Activated CD8-positive, alpha-beta memory T cell treated with anti-CD3 and anti-CD28 coated beads for 1 hour (primary cell): ENCODE measurements at places on chromosomes 6 and 20.

GRCh38 chr6:152969688-152970418, 13.0 kb downstream of the FBXO5 start:
- no peak for DNase-seq

- DNase-seq = no peak
These were observed 41.0 kb downstream of the COX4I2 start for GRCh38 chr20:31678389-31679356.

DNA sequence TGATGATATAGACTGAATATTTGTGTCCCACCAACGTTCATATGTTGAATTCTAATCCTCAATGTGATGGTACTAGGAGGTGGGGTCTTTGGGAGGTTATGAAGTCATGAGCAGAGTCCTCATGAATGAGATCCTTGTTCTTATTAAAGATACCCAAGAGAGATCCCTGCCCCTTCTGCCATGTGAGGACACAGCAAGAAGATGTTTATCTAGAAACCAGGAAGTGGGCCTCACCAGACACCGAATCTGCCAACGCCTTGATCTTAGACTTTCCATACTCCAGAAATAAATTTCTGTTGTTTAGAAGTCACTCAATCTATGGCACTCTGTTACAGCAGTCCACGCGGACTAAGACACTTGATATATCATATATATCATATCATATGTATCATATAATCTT, 67.7 kb upstream of the GCM1 start:
- no peak for DNase-seq

GRCh38 chr6:158977382-158977781, 22.6 kb downstream of the RSPH3 start:
- no peak for DNase-seq

DNA sequence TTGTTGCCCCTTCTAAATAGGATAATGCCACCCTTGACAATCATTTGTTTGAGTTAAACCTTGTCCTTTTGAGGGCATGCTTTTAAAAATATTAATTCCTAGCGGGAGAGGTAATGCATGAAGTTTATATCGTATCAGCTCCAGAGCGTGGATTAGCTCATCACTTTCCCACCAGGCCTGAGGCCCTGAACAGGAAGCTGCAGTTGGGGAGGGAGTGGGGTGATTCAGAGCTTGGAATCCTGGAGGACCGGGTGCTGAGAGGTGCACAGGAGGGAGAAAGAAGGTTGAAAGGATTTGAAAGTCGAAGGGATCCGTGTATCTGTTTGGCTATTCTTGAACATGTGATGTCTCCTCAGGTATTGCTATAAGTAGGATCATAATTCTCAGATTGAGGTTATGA, 25.0 kb downstream of the ZDHHC14 start:
- DNase-seq = no peak

- no peak for DNase-seq
These were observed 104.5 kb upstream of the RNF24 start for GRCh38 chr20:4119854-4120209.

DNA sequence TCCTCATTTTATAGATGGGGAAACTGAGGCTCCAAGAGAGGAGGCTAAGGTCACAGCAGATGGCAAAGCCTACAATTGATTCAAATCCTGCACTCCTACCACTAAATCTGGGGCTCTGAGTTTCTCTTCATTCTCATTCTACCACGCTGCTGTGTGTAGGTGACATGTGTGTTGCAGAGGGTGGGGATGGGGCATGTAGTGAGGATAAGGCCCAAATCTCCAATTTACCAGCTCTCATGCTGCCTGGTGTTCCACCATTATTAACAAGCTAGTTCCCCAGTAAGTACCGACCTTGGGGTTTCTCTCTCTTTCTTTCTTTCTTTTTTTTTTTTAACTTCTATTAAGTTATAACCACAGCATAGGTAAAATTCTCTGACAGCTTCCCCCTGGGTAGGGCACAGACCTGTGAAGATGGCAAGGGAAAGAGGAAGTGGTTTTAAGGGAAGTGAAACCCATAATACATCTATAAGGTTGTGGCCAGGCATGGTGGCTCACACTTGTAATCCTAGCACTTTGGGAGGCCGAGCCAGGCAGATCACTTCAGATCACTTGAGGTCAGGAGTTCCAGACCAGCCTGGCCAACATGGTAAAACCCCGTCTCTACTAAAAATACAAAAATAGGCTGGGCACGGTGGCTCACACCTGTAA, 13.0 kb upstream of the MATN4 start:
- no peak for DNase-seq

DNA sequence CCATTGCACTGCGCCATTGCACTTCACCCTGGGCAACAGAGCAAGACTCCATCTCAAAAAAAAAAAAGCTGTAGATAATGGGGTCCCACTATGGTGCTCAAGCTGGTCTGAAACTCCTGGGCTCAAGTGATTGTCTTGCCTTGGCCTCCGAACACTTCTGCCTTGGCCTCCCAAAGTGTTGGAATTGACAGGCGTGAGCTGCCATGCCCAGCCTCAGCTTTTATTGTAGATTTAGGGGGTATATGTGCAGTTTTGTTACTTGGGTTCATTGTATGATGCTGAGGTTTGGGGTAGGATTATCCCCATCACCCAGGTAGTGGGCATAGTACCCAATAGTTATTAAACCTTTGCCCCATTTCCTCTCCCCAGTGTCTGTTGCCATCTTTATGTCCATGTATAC, 11.4 kb downstream of the HSPA1B start:
- DNase-seq = no peak

GRCh38 chr6:85640821-85641220, 1.9 kb downstream of the SYNCRIP start:
- DNase-seq = no peak

GRCh38 chr20:33791959-33792597, 19.1 kb upstream of the CHMP4B start:
- peak; percentile 16 for DNase-seq

GRCh38 chr20:49575551-49576060, 7.7 kb upstream of the PTGIS start:
- DNase-seq = no peak

DNA sequence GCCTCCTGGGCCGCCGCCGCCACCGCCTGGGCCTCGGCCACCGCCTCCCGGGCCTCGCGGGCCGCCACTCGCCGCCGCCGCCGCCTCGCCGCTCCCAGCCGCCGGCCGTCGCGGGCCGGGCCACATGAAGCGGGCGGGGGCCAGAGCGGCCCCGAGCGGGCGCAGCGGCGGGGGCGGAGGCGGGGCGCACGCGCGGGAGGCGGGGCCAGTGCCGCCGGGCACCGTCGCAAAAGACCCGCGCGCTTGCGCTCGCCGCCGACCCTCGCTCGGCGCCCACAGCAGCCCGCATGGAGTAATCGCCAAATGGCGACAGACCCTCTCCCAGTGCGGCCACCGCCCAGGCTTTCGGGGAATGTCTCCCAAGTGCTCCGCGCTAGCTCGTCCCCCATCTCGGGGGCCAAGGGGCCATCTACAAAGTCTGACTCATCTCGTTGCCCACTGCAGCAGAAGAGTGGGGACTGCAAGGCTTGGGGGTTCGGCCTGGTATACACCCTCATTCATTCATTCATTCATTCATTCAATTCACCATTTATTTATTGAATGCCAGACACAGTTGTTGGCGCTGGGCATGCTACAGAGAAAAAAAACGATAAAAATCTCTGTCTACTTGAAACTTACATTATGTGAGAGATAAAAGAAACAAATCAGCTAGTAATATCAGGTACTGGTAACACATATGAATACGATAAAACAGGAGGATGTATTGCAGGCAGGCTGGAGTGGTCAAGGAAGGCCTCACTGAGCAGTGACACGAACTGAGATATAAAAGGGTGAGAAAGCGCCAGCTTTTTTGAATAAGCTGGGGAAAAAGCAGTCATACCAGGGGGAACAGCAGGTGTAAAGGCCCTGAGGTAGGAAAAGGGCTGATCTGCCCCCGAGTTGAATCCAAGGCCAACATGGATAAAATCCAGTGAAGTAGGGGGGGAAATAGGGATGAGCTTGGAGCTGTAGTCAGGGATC, at the start of gene B4GALT5:
B4GALT5 (minus strand) TSS at position 126 of the 960 bp plus-strand sequence. CDS start 188 bp downstream, outside the sequence.
- DNase-seq = no peak

GRCh38 chr20:56347628-56348304, 11.0 kb upstream of the FAM210B start:
- DNase-seq = no peak

GRCh38 chr6:47634210-47635047, 64.0 kb upstream of the ADGRF4 start:
- DNase-seq = no peak

DNA sequence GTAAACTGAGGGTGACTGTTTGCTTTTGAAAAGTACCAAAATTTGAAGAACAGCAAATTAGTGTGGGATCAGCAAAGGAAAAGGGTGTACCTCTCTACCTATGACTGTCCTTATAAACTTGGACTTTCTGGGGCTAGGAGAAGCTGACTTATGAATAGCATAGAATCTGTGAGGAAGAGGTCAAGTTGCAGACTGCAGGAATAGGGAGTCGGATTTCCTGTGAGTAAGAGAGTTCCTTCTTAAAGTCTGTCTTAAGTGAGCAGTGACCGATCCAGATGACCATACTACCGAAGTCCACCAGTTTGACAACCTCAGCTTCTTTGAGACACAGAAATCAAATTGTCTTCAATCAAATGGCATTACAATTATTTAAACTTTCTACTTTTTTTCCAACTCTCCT, 708.7 kb downstream of the UTRN start:
- DNase-seq = no peak

DNA sequence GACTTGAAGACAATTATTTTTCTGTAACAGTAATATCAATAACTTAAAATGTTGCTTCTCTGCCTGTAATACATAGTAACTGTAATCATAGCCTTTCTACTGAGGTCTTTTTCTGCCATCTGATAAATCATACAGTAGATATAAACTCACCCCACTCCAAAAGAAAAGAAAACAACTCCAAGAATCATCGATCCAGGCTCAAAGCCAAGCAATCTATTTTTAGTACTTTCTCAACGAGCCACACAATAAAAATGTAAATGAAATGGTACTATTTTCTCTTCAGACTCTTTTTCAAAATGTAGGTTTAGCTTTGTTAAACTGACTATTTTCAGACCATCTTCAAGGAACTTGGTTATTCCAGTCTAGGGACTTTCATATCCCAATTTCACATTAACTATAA, 493.3 kb downstream of the ADGRB3 start:
- no peak for DNase-seq

- no peak for DNase-seq
These were observed 54.0 kb upstream of the IPCEF1 start for GRCh38 chr6:154410619-154411072.

DNA sequence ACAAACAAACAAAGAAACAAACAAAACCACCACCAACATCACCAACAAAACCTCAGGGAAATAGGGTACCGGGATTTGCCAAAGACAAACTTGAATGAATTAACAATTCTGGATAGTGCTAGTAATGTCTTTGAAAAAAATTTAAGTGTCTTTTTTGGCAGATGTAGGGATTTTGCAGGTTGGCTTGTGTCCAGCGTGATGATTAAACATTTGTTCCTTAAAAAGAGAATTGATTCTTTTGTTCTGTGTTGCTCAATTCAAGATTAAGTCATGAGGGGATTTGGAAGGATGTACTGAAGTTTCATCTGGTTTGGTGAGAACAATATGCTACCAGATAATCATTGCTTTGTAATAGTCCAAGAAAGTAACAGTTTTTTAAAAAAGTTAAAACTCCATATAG, 125.1 kb upstream of the HS3ST5 start:
- DNase-seq = no peak

GRCh38 chr20:24663496-24663895, 194.1 kb downstream of the SYNDIG1 start:
- DNase-seq = no peak

DNA sequence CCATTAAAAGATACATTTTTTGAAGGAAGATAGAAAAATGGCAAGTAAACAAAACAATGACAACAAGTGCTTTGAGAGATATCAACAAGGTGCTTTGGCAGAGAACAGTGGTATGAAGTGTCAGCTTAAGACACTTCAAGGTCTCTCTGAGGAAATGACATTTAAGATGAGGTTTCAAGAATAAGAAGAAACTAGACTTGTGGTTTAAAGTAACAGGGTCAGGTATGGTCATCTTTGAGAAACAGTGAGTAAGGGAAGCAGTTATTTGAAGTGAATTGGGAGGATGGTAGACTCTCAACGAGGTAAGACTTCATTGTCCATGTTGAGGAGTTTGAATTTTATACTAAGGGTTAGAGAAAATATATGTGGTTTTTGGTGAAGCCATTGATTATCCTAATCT, 77.8 kb downstream of the SYCP2L start:
- DNase-seq = no peak

DNA sequence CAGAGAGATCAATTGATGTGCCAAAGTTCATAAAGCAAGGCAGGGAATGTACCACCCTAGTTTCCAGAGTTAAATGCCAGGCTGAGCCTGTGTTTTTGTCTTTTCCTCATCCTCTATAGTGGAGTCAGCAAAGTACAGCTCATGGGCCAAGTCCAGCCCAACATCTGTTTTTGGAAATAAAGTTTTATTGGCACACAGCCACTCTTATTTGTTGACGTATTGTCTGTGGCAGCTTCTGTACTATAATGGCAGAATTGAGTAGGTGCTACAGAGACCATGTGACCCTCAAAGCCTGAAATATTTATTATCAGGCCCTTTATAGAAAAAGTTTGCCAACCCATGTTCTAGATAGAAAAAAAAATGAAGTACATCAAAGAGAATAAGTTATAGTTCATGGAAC, 187.0 kb downstream of the TSHZ2 start:
- DNase-seq = no peak

GRCh38 chr6:14720411-14721102, 525.3 kb upstream of the JARID2 start:
- no peak for DNase-seq

- DNase-seq = no peak
These were observed 22.4 kb upstream of the SNX9 start for GRCh38 chr6:157800420-157801237.

DNA sequence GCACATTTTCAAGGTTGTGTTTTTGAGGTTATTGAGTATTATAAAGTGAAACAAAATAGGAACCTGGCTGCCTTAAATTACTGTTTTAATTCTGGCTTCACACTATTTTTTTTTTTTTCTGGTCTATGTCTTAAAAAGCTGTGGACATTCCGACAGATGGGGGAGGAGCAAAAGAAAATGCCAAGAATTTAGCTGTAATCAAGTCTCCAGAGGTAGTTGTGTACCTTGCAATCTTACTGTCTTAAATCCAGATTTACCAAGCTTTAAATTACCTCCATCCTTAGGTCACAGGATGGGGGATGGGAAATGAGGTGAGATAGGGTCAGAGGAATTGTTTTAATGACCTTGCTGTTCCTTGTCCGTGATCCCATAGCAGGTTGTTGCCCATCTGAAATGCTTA, 182.8 kb downstream of the UTRN start:
- DNase-seq = no peak

DNA sequence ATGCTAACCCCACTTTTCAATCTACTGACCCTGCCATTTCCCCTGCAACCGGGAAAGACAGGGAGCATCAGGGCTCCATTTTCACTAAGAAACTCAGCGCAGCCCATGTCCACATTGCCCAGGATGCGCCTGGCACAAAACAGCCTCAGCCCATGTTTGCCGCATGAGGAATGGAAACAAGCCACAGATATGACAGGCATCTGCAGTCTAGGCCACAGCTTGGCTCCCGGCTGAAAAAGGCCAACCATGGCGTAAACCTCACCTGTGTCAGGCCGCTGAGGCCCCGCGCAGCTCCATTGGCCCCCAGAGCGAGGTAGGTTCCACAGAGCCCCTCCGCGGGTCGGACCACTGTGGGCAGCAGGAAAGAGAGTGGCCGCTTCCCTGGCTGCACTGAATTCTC, 21.7 kb downstream of the GGT7 start:
- DNase-seq = no peak

- DNase-seq = no peak
These were observed 155.5 kb upstream of the SIM1 start for GRCh38 chr6:100620085-100620840.

- DNase-seq = no peak
These were observed 61.4 kb downstream of the FAM135A start for GRCh38 chr6:70474751-70475150.
